Left cardiac atrium (tissue), 4 donors: ENCODE measurements at places on chromosomes 11 and 22. TPM values are rescaled to one million over a fixed set of nuclear protein-coding genes. Genes with fewer than 3 reads are reported as not detected.

DNA sequence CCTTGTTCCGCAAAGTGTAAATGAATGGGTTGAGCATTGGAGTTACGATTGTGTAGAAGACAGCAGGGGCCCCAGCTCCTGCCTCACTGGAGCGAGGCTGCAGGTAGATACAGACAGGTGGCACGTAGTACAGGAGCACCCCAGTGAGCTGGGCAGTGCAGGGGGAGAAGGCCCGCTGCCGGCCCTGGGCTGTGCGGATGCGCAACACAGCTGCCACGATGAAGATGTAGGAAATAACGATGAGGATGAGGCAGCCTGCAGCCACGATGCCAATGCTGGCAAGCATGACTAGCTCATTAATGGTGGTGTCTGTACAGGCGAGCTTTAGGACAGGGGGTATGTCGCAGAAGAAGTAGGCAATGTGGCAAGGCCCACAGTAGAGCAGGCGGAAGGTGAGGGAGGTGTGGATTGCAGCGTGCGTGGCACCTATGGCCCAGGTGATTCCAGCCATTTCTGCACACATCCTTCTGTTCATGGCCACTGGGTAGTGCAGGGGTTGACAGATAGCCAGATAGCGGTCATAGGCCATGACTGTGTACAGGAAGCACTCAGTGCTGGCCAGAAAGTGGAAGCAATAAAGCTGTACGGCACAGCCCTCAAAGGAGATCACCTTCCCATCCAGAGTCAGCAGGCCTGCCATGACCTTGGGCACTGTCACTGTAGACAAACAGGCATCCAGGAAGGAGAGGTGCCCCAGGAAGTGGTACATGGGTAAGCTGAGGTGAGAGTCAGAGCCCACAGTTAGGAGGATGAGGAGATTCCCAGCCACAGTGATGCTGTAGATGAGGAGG, 616 bp downstream of the OR10S1 start:
- no peak for DNase-seq

- no peak for DNase-seq
Measured at GRCh38 chr11:134215836-134216235, 7.9 kb downstream of the NCAPD3 start.

CADM1 gene
- total RNA-seq, result 25.0 TPM

- DNase-seq, result no peak
Measured at GRCh38 chr22:49345896-49346295, 481.8 kb downstream of the BRD1 start.

GGTLC2 gene
- total RNA-seq, result not detected

DNA sequence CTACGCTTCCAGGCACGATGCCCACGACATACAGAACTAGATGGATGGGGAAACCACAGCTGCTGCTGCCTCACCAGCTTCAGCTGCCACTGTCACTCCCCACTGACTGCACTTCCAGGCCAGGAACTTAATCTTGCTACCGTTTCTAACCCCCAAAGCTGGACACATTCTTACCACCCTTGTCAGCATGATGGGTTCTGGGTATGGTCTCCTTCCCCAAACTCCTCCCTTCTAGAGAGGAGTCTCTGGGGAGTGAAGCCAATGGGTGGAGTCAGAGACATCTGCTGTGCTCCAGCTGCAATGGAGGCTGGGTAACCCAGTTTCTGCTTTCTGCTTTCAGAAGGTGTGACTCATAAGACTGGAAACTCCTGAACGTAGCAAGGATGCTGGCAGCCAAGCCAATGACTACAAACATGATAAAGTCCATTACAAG, 87.0 kb upstream of the THY1 start:
- DNase-seq, result peak; percentile 73

DNA sequence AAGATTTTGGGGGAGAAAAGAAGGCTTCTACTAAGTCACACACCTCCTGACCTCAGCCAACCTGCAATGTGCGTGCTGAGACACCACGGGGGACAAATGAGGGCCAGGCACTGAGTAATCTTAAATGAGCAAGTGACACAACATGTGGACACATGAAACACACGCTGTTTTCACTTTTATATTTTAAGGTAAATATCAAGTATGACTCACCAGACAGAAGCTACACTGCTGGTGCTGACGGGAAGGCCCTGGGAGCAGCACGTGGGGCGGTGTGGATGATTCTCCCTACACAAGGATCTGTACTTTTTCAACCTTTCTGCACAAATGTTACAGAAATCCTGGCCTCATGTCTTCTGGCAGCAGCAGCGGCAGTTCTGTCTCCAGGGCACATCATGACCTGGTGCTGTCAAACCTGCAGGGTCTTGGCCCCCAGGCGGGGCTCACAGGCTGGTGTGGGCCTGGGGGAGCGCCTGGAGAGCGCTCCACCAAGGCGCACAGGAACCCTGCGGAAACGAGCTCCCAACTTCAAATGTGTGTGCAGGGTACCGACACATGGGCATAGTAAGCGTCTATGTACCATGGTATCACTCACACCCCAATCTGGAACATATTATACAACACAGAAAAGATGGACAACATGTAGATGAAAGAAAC, 61.7 kb downstream of the DGCR2 start:
- no peak for DNase-seq

GRCh38 chr11:88164320-88164719, 10.9 kb downstream of the RAB38 start:
- no peak for DNase-seq

GSTT2B gene
- 4.8 TPM for total RNA-seq

DNA sequence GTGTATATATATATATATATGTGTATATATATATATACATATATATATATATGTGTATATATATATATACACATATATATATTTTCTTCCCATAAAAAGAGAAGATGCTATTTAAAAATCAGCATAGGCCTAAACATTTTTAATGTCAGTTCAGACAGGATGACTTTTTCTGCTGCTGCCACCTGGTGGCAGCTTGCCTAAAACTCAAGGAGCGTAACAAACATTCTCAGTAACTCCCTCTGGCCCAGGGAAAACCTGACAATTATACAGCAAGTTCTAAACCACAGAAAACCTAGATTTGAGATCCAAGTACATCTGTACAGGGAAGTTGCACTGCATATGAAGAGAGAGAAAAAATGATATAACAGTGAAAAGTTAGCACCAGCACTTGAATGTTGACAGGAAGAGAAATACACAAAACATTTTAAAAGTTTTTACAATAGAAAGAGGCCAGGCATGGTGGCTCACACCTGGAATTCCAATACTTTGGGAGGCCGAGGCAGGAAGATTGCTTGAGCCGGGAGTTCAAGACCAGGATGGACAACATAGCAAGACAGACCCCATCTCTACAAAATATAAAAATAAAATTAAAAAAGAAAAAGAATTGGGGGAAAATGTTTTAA, 16.6 kb downstream of the OR8A1 start:
- DNase-seq, result peak; percentile 70

GRCh38 chr22:24128631-24129262, 52.5 kb upstream of the SUSD2 start:
- DNase-seq, result no peak

DNA sequence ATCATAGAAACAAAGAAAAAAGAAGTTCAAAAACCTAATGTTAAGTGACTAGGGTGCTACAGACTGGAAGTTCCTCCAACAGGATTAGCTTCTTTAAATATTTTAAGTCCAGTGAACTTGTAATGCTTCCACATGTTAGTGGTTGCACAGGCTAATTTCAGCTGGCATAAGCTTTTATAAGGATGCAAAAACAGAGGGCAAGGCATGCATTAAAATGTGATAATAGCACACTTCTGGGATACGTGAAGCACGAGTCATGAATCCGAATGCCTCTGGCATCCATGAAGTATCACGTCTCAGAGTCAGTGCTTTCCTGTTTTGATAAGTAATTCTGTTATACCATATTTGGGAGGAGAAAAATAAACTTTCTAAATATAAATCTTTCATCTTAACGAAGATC, 106.8 kb downstream of the DCDC1 start:
- DNase-seq, result no peak

GRCh38 chr11:93772123-93772522, 12.0 kb upstream of the MED17 start:
- DNase-seq, result no peak

TTC36 gene
- total RNA-seq, result not detected

VSIG10L2 gene
- 0.05 TPM for total RNA-seq

- DNase-seq, result no peak
Measured at GRCh38 chr11:119983240-119983732, 154.6 kb downstream of the TRIM29 start.

DNA sequence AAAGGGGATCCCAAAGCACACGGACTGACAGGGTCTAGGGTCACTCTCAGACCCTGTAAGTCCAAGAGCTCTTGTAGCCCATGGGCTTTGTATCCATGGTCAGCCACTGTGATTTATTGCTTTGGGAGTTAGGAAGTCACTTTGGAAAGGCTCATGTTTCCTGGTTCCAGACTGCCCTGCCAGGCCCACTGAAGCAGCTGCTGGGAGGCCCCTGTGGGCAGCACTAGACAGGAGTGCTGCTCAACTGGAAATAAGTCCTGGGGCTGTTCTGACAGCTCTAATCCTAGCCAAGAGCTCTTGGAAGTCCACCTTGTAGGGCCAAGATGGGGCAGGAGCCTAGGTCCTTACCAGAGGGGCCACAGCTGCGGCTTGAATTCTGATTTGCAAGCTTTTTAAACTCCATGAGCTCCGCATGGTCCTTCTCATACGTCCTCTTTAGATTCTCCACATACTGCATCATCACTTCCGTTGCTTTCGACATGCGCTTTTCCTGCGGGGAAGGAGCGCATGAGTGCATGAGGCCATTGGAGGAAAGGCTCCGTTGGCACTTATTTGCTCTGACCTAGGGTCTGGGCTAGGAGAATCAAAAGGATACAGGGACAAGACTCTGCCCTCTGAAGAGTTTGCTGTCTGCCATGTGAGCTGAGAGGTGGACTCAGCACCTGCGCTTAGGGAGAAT, 32.2 kb upstream of the LYVE1 start:
- DNase-seq, result no peak

DNA sequence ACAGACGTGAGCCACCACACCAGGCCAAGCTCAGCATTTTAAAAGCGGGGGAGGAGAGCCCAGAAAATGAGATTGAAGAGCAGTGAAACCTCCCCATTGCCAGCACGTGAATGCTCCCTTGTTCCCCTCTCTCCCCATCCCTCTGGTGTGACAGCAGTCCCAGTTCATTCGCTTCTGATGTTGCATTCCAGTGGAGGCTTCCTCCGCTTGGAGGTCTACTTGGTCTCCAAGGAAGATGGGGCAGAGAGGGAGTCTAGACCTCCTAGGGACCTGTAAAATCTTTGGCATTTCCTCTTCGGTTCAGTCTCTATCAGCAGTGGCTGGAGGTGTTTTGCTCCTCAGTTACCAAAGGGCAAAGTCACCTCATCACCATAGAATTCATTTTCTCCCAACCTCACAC, 30.2 kb upstream of the EP300 start:
- DNase-seq, result no peak

DNA sequence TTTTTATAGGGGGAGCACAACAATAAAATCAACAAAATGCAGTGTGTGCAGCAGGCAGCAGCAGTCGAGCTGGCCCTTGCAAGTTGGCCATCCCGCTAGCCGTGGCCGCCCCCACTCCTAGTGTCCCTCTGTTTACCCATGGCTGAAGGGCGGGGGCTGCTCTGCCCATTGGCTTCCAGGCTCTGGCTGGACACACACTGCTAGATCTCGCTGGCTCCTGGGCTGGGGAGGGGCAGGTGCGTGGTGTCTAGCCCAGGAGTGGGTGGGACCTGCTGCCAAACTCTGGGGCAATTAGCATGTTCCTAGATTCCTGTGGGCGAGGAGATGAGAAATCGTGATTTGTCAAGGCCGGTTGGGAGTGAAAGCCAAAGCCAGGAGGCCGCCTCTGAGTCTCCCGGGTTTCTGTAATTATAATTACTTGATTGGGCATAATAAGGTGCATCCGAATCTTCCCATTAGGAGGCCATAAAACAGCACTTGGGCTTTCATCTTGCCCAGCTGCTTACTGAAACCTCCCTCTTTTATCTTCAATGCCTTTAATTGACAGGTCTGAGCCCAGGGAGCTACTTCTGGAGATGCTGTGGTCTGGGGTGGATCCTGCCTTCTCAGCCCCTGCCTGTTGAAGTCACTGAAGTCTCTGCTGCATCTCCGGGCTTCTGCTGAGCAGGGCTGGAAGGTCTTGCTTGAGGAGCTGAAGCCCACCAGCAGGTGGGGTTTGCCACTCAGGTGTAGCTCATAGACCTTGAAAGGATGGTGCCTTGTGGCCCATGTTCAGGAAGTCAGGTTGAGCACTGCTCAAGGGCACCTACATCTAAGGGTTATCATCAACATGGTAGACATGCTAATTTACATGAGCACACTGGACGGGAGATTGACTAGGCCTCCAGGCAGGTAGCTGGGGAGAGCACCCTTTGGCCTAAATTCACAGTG, 44.5 kb upstream of the DKK3 start:
- no peak for DNase-seq

PCNX3 gene
- 15.1 TPM for total RNA-seq

DNA sequence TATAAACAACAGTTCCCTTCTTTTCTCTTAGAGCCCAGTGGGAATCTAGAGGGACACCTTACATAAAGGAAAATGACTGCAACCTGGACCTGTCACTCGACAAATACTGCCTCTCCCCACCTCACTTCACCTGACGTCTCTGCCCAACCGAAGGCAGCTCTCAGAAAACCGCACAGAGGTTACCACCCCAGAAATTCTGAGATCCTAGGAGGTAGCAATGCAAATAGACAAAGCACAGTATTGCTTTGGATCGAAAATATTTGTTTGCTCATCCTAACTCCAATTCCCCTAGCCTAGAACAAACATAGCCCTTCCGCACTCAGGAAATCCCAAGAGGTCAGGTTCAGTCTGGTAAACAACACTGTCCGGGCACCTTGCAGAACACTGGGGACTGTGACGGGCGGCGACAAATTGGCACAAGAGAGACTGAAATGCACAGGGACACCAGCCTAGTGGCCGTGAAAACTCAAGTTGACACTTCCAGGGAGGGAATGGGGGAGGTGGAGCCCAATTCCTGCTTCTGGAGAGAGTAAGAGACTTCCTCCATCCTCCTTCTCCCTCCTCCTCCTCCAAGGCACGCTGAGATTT, 420 bp upstream of the TRIM44 start:
- no peak for DNase-seq

DNA sequence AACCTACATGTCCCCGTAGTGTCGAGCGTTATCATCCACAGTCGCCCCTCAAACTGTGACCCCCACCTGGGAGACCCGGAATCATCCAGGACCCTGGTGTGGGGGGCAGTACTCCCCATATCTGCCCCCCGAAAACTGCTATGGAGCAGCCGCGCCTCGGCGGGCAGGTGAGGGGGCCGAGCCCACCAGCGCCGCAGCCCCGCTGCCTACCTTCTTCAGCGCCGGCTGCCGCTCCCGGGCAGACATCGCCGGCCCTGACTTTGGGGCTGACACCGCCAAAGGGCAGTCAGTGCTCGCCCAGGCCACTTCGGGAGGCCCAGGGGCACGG, 825 bp downstream of the ARHGAP20 start:
- DNase-seq, result no peak

OR56A1 gene
- not detected for total RNA-seq

GRCh38 chr22:17920145-17920605, 104.2 kb downstream of the MICAL3 start:
- peak; percentile 85 for DNase-seq

DNA sequence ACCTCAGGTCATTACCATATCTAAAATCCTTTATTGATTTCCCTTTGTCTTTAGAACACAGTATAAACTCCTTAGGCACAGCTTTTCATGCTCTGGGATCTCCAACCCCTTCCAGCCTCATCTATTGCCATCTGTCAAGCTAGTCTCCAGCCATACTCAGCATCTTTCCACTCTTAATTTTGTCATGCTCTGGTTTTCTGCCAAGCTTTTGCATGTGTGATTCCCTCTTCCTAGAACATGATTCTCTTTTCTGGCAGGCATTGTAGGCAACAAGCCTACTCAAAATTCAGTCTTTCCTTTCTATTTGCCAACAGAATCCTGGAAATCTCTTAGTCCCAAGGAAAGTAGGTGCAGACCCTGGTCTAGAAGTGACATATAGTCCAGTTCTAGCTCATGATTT, 35.5 kb upstream of the SLC6A5 start:
- DNase-seq, result no peak

PHOX2A gene
- not detected for total RNA-seq
